ENCODE measurements at places on chromosomes 12 and 14.

DNA sequence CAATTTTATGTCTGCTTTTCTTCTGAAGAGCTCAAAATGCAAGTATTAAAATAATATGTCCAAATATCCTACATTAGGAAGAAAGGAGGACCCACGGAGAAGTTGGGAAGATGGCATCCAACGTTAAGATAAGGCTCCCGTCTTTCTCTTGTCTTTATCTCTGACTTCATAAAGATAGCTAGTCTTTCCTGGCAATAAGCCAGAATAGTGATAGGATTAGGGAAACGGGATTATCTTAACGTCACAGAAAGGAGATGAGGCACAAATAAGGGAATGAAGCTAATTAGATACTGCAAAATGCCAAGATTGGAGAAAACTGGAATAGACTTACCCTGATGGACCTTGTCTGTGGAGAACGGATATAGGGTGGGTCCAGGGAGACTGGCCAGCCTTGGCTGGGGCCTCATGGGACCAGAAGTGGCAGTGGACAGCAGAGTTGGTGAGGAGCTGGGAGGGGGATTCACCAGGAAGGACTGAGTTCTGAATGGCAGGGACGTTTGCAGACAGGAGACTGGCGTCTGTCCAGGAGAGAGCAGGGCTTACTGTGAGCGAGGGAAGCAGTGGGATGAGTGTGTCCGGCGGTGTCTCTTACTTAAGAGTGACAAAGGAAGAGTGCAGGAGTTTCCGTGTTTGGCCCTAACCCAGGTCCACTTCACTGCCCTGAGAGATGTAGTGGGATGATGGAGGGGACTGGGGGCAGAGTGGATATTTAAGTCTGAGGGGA, 119.9 kb downstream of the CACNA1C start:
- DNase-seq = no peak

GRCh38 chr12:56994231-56994746, 12.1 kb downstream of the ZBTB39 start:
- no peak for DNase-seq

- no peak for DNase-seq
Measured at GRCh38 chr12:94225506-94225905, 77.1 kb downstream of the PLXNC1 start.

GRCh38 chr14:51071857-51072256, 23.0 kb downstream of the TRIM9 start:
- DNase-seq = no peak

DNA sequence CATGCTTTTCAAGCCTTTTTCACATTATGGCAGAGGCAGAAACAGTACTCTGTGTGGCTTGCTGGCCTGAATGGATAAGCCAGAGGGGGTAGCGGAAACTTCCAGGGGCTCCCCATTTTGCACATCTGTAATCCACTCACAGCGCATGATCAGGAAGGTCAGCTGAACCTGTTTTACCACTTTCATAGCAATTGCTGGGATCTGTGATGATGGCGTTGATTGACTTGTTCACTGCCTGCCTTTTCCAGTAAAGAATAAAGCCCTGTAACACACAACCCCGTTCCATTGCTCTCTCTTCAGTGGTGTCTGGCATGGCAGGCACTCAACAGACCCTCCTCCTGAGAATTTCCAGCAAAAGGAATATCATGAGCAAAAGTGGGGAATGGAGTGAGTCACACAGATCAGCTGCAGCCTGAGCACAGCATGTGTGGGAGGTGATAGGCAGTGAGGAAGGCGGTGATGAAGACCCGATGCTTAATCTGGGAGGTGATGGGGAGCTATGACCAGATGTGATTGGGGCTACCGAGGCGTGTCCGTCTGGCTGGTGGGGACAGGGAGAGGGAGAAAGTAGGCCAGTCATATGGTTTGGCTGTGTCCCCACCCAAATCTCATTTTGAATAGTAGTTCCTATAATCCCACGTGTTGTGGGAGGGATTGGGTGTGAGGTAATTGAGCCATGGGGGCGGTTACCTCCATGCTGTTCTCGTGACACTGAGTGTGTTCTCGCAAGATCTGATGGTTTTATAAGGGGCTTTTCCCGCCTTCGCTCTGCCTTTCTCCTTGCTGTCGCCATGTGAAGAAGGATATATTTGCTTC, 44.7 kb upstream of the CHST11 start:
- DNase-seq = no peak

DNA sequence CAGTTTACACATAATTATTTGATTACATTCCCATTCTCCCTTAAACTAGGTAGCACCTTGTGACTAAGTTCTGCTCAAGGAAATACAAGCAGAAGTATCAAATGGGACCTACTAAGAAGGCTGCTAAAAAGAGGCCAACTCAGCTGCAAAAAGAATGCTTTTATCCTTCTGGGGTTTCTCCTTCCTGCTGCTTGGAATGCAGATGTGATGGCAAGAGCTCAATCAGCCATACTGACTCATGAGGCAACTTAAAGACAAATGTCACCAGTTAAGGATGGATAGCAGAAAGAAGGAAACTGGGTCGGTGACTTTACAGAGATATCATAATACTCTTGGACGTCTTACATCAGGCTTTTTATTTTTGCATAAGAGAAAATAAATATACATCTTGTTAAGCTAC, 38.0 kb upstream of the RAP1B start:
- DNase-seq = peak; percentile 50

GRCh38 chr12:62098132-62098531, 162.1 kb upstream of the USP15 start:
- no peak for DNase-seq

DNA sequence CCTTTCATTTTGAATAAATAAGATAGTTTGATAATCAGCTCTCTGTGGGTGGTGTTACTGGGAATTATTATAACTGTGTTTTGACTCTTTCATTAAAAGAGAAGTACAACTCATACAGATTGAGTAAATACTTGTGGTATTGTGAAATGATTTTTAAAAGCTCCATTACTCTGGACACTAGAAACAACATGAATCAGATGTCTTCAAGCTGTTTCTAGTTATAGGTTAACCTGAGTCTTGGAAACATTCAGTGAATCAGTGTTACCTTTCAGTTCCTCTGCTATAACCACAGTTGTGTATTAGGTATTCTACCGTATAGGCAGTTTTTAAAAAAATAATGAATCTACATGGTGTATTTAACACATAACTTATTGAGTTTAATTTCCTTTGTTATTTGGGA, 128.4 kb upstream of the SSTR1 start:
- DNase-seq = no peak

DNA sequence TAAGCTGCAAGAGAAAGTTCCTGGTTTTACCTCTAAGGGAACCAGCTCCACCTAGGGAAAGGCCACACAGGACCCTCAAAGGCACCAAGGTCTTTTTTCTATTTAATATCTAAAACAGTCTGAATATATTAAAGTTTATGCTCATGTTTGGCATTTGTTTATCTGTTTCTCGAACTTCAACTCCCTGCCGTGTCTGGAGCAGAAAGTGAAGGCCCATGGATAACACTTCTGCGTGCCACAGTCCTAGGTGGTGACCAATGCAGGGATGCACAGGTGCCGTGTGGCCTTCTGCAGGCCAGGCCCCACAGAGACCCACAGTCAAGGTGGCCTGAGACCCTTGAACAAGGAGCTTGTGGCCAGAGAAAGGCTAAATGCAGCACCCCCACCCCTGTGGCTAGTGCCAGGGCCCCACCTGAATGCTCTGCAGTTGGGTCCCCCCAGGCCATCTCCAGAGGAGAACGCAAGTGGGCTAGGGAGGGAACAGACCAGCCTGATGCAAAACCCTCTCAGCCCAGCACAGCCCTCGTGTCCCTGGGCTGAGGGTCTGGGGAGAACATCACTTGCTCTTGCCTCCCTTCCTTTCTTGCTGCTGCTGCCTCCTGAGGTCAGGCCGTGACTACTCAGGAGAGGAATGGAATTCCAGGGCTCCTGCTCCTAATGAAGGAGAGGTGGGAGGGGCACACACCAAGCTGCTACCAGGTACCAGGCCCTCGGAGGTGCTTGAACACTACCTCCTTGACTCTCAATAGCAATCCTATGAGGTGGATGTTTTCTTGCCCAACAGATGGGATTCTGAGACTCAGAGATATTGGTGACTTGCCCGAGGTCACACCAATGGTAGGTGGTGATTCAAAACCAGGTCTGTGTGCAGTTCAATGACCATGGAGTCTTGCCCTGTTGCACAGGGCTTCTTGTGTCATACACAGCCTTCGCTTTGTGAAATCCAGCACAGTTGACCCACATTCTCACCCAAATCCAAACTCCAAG, 45.4 kb downstream of the PSMA6 start:
- peak; percentile 27 for DNase-seq

DNA sequence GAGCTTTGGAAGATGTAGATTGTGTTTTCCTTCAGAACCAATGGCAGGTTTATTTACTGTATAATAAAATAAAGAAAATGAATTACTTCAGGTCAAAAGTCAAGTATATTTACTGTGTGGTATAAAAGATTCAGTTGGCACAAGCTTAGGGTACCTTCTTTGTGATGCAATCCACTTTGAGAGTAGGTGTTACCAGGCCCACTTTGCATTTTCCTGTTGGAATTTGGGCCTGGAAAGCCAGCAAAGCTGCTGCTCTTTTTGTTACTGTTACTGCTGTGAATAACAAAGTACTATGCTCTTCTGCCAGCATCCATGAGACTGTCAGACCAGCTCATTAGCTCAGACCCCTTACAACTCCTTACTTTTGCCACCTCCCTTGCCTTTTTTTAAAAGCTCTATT, 649.0 kb upstream of the SEL1L start:
- DNase-seq = no peak

DNA sequence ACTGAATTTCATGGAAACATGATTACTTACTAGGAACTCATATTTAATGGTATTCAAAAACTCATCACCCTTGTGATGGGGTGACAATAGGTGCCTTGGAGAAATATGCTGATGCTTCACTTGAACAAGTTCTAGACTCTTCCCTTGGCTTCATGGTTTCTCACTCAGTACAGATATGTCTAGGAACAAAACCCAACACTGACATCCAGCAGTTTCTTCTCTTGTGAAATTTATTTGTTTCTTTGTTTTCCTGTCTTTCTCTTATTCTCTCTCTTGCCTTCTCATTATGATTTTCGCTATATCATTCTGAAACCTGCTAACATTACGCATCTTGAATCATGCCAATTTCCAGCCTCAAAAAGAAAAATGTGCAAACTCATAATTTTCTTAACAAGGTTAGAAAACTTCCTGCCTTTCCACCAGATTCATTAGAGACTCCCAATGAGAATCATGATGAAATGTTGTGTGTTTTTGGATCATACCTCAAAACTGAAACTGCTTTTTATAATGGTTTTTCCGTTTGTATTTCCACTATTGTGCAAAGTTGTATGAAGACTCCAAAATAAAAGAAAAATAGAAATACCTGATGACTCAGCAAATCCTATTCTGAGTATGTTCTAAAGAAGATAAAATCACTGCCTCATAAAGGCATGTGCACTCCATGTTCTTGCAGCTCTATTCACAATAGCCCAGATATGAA, 1021.5 kb downstream of the TMEM121 start:
- DNase-seq = no peak

- no peak for DNase-seq
Measured at GRCh38 chr14:68651075-68651474, 141.8 kb downstream of the ZFP36L1 start.

DNA sequence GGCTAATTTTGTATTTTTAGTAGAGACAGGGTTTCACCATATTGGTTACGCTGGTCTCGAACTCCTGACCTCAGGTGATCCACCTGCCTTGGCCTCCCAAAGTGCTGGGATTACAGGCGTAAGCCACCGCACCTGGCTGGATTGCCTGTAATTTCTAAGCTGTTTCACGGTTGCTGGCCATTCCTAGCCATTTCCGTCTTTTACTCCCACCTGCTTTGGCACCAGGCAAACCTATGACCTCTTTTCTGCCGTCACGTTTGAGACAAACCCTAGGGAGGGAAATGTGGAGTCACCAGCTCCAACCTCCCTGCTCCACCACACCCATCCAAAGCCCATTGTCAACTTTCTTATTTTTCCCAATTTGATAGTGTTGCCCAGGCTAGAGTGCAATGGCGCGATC, 1.2 kb downstream of the GPR132 start:
- no peak for DNase-seq

GRCh38 chr14:71261206-71261605, 353.9 kb downstream of the PCNX1 start:
- no peak for DNase-seq

DNA sequence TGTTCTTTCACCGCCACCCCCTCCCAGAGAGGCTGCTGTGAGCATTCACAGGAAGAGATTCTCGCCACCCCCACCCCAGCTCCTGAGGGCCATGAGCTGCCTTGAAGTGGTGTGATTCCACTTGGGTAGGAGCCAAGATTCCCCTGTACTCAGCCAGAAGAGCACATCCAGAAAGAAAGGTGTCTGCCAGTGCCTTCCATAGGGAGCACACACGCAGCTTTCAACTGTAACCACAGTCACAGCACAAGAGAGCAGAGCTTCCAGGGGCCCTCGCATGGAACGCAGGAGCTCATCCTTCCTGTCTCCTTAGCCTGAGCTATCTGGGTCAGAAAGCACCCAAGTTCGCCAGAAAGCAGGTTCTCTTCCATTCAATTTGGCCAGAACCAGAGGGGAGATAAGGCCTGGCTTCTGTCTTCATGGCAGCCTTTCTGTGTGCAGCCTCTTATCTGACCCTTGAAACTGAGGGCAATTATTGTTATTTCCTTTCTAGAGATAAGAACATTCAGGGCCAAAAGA, 66.6 kb upstream of the SCN8A start:
- no peak for DNase-seq

- DNase-seq = peak; percentile 81
Measured at GRCh38 chr12:112303004-112303403, 79.2 kb downstream of the HECTD4 start.

DNA sequence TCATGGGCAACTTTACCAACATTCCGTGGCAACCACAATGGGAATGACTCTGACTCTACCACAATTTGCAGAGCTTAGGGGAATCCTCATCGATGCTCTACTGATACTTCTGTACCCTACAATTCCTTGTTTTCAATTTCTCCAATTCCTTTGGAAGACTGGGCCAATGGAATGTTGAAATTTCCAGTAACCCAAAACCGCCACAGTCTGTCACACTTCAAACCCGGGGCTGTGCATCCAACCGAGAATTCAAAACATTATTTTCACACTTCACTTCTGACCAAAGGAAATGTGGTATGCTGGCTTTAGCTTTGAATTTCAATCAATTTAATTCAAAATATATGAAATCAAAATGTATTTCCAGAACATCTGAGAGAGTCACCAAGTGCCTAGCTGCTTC, 951.4 kb downstream of the VRK1 start:
- DNase-seq = no peak

DNA sequence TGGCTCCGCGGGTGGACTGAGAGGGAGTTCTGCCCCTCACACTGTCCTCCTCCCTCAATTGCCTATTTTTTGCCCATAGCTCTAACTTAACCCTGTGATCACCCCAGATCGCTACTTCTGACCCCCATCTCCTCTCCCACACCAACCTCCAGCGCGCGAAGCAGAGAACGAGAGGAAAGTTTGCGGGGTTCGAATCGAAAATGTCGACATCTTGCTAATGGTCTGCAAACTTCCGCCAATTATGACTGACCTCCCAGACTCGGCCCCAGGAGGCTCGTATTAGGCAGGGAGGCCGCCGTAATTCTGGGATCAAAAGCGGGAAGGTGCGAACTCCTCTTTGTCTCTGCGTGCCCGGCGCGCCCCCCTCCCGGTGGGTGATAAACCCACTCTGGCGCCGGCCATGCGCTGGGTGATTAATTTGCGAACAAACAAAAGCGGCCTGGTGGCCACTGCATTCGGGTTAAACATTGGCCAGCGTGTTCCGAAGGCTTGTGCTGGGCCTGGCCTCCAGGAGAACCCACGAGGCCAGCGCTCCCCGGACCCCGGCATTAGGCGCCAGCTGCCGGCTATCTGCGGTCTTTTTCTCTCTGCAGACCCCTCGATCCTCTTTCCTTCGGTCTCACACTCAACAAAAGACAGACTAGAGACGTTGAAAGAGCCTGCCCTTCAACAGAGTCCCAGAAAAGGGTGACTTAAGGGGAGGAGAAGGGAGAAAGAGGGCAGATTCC, 3.0 kb upstream of the TBX3 start:
- DNase-seq = no peak

All from SJSA1 (cell line).